ENCODE measurements at places on chromosomes 5 and 9.
A peak's percentile ranks its signal among the peaks of the same experiment; 100 is the strongest.

GRCh38 chr9:130633336-130634190 is 30.8 kb upstream of the PRDM12 start:
- no peak for DNase-seq

- no peak for DNase-seq
Observed at GRCh38 chr5:154485096-154485491, 7.1 kb upstream of the HAND1 start.

GRCh38 chr9:25889661-25890060 is 211.4 kb upstream of the TUSC1 start:
- DNase-seq, result no peak

DNA sequence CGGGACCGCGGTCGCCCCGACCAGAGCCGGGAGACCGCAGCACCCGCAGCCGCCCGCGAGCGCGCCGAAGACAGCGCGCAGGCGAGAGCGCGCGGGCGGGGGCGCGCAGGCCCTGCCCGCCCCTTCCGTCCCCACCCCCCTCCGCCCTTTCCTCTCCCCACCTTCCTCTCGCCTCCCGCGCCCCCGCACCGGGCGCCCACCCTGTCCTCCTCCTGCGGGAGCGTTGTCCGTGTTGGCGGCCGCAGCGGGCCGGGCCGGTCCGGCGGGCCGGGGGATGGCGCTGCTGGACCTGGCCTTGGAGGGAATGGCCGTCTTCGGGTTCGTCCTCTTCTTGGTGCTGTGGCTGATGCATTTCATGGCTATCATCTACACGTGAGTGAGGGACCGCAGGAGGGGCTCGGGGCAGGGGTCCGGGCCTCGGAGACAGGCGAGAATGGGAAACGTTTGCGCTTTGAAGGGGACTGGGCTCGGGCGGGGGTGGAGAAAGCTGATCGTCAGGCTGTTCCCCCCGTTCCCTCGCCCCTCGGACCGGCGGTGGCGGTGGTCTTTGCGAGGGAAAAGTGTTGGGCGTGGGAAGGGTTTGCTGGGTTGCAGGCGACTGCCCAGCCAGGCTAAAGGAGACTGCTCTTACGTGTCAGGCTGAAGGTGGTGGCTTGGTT is 457 bp downstream of the UGCG start:
- no peak for DNase-seq

DNA sequence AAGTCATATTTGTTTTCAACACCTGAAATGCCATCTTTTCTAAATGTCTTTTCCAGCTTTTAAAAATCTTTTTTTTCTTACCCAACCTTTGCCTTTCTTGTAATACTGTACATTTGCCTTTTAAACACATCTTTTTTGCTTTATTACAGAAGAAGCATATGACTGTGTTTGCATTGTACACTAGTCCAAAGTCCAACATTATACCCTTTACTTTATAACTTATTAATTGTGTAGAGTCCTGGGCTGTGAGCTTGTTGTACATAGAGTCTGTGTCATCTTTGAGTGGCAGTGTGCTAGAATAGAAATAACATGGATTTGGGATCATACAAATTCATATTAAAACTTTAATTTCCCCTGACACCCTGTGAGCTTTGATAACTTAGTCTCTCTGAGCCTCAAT is 23.7 kb downstream of the CWC27 start:
- no peak for DNase-seq

DNA sequence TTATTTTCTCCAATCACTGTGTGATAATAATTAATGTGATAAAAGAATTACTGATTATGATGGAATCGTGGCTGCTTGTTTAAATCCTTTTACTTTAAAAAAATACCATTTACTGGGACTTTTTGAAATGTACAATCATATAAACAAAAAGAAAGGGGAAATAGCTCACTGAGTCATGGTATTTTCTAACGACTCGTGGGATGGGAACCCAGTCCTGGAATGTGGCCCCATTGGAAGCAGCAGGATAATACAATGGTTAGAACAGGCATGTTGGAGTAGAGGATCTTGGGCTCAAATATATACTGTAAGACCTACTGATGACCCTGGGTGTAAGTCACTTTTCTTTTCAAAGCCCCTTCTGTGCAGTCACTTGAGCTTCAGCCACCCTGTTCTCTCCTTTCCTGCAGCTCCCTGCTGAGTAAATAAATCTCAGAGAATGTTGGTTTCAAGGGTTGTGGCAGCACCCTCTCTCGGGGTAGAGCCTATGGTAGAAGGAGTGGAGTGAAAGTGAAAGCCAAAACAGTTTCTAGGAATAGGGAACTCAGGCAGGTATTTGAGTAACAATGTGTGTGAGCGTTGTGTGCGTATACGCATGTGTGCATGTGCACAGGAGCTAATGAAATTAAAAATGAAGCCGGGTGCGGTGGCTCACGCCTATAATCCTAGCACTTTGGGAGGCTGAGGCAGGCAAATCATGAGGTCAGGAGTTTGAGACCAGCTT is 40.8 kb upstream of the LARP1 start:
- peak; percentile 64 for DNase-seq

All from cardiac fibroblast (primary cell).